ENCODE measurements at places on chromosomes 12 and 14. TPM values are rescaled to one million over a fixed set of nuclear protein-coding genes. Genes with fewer than 3 reads are reported as not detected.

Gene MYL6B
- total RNA-seq: 91.1 TPM

Gene RPL36AL
- 102 TPM for total RNA-seq

Gene PRR4
- 13.5 TPM for total RNA-seq

Gene ACSM4
- total RNA-seq: not detected

Gene WIF1
- total RNA-seq: 2.2 TPM
